ENCODE measurements at places on chromosomes 13 and 19.

DNA sequence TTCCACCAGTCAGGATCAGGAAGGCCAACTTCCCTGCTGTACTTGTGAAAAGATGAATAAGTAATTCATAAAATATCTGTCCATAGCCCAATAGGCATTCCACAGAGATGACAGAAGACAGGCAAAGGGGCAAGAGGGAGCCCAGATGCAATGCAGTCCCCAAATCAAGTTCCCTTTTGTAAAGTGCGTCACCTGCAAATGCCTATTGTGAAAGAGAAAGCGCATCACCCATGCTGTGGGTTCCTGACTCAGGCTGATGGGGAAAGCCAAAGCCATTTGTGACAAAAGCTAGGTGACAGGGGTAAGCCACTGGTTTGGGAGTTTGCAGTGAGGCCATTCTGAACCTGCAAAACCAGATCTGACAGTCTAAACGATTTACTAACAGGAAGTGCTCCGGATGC lies 157.5 kb upstream of the ZNF536 start:
- DNase-seq = no peak

GRCh38 chr19:2507109-2507508 lies 31.2 kb downstream of the GADD45B start:
- DNase-seq = no peak

DNA sequence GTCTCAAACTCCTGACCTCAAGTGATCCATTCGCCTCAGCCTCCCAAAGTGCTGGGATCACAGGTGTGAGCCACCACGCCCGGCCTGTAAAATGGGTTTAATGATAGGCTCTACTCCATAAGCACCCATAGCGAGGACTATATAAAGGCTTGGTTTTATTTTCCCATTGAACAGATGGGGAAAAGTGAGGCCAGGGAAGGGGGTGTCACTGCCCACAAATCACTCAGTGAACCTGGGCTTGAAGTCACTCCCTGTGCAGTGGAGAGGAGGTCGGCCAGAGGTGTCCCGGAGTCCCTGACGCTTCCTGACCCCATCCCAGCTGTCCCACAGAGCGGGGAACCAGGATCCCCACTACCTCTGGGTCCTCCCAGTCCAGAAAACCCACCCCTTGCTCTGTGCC lies 14.9 kb downstream of the TLE2 start:
- DNase-seq = no peak

- no peak for DNase-seq
Observed at GRCh38 chr13:61413572-61414535, 1.8 kb downstream of the PCDH20 start.

DNA sequence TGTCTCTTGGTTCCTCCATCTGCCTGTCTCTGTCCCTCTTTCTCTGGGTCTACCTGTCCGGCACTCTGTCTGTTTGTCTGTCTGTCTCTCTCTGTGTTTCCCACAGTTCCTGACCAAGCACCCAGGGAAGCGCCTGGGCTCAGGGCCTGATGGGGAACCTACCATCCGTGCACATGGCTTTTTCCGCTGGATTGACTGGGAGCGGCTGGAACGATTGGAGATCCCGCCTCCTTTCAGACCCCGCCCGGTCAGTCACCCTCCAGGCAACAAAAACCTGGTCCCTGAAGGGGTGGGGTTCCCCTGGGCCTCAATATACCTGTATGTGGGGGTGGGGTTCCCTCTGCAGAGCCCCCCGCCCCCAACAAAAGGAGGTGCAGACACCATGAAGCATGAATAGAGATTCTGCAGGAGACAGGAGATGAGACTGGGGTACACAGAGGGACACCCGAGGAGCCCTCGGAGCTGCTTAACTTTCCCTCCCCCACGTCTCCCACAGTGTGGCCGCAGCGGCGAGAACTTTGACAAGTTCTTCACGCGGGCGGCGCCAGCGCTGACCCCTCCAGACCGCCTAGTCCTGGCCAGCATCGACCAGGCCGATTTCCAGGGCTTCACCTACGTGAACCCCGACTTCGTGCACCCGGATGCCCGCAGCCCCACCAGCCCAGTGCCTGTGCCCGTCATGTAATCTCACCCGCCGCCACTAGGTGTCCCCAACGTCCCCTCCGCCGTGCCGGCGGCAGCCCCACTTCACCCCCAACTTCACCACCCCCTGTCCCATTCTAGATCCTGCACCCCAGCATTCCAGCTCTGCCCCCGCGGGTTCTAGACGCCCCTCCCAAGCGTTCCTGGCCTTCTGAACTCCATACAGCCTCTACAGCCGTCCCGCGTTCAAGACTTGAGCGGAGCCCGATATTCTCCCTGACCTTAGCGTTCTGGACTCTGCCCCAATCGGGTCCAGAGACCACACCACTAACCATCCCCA lies 2.6 kb upstream of the CACNG7 start:
- no peak for DNase-seq

DNA sequence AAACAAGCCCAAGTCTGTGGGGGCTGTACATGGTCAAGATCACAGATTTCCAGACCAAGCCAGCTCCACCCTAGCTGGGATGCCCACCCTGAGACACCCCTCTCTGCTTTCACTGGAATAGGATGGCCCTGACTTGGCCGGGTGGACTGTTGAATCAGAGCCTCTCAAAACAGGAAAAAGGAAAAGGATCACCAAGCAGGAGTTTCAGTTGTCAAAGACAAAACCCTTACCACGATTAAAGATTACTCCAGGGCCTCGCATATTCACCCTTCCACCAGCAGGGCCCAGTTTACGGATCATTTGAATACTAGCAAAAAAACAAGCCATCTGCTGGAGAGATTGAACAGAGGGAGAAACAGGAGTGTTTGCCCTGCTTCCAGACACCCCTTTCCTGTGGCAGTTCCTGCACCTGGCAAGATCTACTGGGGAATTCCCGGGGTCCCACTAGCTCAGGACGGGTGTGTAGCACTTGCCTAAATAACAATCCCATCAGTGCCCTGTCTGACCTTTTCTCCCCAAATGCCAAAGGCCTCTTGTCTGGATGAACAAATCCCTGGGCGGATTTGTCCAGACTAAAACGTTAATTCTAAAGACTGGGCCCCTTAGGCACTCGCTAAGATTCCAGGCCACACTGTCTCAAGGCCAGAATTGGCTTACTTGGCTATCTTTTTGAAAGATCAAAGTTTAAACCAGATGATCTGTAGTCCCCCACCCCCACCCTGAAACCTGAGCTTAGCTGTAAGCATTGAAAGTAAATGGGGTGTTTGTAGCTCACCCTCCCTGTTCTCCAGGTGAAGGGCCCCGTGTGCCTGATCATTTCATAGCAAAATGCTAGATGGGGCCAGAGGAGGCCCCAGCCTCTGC lies 38.4 kb downstream of the ACTN4 start:
- DNase-seq = no peak

DNA sequence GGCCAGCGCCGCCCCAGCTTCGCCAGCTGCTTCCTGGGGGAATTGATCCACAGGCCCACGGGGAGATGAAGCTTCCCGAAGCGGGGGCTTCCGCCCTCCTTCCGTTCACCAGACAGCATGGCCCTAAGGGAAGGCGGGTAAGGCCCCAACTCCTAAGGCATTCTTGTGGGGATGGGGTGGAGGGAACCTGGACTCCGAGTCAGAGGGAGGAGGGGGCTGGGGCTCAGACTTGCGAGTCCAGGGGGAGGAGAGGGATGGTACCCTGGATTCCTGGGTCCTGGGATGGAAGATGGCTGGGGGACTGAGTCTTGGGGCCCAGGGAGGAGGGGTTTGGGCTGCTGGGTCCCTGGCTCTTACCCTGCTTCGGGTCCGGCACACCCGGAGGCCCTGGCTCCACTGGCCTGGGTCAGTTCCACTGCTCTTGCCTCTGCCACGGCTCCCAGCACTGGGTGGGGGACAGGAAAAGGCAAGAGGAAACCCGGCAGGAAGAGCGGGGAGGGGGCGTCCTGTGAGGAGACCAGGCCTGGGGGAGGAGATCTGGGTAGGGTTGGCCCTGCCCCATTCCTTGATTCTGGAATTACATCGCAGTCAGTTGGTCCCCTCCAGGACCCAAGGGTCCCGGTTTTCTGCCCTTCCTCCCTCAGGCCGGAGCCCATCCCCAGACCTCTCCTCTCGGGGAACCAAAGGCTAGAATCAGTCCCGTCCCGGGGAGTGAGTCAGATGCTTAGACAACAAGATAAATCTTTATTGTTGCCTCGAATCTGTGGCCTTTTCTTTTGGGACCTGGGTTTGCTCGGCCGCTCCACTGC lies at the start of gene RASIP1:
TSS of gene RASIP1 (minus strand) at position 447 of the 809 bp plus-strand sequence. CDS start at position 119, 328 bp downstream.
- no peak for DNase-seq

GRCh38 chr19:45645631-45646344 lies 6.6 kb upstream of the EML2 start:
- DNase-seq = peak; percentile 60

GRCh38 chr13:20491926-20492435 lies 33.7 kb downstream of the CRYL1 start:
- DNase-seq = no peak

GRCh38 chr19:17125728-17126677 lies 50.4 kb downstream of the MYO9B start:
- no peak for DNase-seq

- DNase-seq = no peak
Observed at GRCh38 chr19:1621021-1621420, 15.8 kb upstream of the UQCR11 start.

GRCh38 chr19:18649371-18650020 lies 12.7 kb downstream of the KLHL26 start:
- no peak for DNase-seq

- DNase-seq = no peak
Observed at GRCh38 chr13:31011901-31012654, 79.6 kb downstream of the TEX26 start.

DNA sequence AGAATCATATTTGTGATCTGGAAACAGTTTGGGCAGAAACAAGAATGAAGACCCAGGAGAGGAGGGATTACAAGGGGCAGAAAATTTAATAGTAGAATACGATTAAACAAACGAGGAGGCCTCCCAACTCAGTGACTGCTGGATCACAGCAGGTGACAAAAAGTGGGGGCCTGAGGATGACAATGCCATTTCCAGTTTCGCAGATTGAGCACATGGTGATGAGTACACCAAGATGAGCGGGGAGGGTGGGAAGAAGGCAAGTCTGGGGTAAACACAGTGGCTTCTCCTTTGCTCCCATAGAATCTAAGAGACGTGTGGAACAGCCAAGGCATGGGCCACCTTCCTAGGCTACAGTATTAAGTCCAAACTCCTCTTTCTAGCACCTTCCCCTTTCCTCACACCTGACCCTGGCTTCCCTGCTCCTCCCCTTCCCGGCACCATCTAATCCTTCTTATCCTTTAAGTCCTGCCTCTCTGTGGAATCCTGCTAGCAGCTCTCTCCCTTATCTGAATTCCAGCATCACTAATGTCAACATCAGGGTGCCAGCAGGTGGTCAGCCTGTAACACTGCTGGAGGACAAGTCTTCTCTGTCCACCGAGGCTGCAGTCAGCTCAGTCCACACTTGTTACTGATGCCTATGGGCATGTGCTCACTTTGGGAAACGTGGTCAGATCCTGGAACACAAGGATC lies 13.5 kb downstream of the ATP7B start:
- no peak for DNase-seq

DNA sequence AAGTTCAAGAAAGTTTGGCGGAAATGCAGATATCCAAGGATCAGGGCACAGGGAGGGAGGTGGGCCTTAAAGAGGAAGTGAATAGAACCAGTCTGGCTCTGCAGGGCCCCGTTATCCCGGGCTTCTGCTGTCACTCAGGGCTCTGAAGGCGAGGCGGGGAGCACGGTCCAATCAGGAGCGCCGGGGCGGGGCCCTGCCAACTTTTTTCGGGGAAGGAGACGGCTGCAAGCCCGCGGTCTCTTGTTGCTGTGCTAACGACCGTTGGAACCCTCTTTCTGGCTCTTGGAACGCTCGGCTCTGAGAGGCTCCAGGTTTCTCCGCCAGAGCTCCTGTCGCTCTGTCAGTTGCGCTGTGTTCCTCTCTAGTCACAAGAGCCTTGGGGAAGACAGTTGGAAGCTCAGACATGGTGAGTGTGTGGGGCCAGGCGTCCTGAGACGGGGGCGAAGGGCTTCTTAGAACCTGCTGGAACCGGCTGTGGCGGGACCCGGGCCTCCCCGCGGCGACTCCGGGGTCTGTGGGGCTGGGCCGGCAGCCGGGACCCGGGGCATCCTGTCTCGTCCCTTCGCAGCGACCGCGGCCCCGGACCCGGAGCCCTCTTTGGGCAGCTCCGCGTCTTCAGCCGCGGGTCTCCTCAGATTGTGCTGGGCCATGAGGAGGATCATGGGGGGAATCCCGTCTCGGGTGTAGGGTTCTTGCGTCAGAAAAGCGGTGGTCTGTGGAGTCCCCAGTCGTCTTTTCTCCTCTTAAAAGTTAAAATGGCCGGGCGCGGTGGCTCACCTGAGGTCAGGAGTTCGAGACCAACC lies 27.7 kb downstream of the ZNF844 start:
- DNase-seq = peak; percentile 63

DNA sequence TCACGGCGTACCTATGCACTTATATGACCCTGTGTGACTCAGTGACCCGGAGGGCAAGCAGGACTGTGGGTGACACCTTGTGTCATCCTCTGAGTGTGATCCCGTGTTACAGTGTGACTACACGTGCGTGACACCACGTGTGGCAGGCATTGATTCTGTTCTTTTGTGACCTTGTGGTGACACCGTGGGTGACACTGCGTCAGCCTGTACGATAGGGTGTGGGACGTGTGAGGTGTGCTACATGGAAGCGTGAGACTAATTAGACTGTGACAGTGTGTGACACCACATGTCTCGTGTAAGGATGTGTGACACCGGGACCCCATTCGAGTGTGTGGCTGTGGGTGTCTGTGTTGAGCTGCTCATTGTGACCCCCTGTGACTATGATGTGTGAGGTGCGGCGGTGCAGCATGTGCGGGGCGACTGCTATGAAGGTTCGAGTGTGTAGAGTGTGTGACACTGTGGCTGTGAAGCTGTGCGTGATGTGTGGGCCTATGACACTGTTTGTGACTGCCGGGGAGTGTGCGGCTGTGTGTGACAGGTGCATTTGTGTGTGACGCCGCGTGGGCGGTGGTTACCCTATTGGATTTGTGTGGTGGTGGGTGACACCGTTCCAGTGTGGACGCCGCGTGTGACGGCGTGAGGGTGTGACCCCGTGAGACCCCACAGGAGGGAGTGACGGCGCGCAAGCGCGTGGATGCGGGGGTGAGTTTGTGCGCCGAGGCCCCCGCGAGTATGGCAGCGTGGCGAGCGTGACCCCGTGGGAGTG lies 399 bp upstream of the SPTBN4 start:
- DNase-seq = no peak

DNA sequence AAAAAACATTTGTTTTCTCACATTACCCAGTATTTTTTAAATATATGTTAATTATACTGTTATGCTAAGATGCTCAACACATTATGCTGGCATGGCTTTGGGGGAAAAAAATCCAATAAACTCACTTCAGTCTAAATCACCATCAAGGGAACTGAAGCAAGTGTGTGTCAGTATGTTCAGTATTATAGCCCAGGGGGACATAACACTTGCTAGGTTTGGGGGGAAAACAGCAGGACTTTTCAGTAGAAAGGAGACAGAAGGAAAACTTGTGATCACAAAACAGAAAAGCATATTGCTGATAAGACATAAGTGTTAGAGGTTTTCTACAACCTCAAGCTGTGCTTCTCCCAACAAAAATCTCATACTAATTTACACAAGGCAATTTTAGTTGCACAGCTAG lies 1759.9 kb upstream of the PCDH20 start:
- no peak for DNase-seq

All from HS-5 (cell line).